Stromal cell of bone marrow (primary cell): ENCODE measurements at places on chromosomes 4 and X.

- DNase-seq: peak; percentile 49
These were observed 56.7 kb downstream of the ANK2 start for GRCh38 chr4:113106108-113106507.

GRCh38 chr4:175807547-175807946, 4.5 kb downstream of the GPM6A start:
- DNase-seq: no peak

DNA sequence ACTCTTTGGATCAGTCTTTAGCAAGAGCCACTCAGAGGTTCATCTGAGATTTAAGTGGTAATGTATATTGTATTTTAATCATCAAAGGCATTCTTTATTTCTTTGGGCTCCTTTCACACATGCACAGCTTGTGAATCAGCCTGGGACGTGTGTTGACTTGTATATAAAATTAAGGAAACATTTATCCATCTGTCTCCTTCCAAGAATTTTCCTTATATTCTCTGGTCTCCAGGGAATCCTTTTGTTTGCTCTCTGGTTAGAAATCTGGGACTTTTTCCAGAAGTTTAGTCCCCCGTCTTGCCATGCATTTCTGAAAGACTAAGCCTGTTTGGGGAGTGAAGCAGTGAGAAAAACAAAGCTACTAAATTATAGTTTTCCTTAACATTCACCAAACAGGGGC, 212.3 kb downstream of the DCAF12L2 start:
- DNase-seq: no peak

DNA sequence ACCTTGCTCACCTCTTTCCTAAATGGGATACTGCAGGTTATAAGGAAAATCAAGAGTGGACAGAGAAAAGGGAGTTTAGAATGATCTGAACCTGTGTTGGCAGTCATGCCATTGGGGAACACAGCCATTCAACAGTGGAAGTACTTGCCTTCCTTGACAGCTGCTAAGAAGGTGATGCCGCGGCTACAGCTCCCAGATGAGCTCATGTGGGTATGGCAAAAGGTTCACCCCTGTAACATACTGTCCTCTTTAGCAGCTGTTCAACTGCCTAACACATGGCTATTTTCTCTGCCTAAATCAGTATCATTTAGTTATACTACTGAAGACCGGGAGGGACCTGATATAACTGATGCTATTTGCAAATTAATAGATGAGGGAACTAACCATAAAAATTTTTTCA, 76.8 kb downstream of the DCHS2 start:
- no peak for DNase-seq

- DNase-seq: peak; percentile 24
These were observed 931.0 kb downstream of the STIM2 start for GRCh38 chr4:27791640-27792039.
